ENCODE measurements at places on chromosomes 2 and 18.
A peak's percentile ranks its signal among the peaks of the same experiment; 100 is the strongest.

DNA sequence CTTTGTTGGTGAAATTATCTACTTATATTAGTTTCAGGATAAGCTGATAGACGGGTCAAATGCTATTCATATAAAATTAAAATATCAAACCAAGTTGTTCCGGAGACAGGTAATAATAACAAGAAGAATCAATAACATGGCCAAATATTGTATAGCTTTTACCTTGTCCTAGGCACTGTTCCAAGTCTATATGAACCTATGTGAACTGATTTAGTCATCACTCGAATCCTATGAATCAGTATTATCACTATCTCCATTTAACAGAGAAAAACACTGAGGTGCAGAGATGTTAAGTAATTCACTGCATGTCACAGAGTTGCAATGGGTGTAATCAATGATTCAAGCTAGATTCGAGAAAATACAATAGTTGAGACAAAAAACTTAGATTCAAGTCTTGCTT, 40.0 kb upstream of the TRIB2 start:
- no peak for DNase-seq

DNA sequence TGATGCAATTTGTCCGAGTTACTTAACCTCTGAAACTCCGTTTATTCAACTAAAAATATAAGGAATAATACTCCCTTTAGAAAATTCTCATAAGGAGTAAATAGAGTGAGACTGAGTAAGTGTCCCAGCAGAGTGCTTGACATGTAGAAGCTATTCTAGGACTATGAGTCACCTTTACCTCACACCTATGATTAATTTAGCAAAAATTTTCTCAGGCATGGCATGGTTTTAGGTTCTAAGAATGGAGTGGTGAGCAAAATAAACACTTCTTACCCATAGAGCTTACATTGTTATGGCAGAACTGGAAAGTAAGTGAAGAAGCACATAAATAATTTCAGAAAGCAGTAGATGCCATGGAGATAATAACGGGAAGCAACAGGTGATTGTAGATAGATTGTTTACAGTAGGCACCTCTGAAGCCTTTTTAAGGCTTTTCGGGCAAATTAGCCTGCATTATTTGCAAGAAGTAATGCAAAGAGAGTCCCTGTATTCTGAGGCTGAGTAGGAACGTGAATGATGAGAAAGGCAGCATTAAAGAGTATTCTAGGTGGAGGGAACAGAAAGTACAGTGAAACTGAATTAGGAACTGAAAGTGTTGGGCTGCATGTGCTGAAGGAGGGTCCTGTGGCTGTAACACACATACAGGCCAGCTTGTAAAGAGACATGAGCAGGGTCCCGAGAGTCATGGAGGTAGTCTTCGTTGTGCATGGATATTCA, 209.2 kb downstream of the ZNF407 start:
- no peak for DNase-seq

- no peak for DNase-seq
Measured at GRCh38 chr2:164922134-164922533, 33.2 kb downstream of the SLC38A11 start.

GRCh38 chr18:79798346-79798998, 734 bp downstream of the KCNG2 start:
- DNase-seq: peak; percentile 48

DNA sequence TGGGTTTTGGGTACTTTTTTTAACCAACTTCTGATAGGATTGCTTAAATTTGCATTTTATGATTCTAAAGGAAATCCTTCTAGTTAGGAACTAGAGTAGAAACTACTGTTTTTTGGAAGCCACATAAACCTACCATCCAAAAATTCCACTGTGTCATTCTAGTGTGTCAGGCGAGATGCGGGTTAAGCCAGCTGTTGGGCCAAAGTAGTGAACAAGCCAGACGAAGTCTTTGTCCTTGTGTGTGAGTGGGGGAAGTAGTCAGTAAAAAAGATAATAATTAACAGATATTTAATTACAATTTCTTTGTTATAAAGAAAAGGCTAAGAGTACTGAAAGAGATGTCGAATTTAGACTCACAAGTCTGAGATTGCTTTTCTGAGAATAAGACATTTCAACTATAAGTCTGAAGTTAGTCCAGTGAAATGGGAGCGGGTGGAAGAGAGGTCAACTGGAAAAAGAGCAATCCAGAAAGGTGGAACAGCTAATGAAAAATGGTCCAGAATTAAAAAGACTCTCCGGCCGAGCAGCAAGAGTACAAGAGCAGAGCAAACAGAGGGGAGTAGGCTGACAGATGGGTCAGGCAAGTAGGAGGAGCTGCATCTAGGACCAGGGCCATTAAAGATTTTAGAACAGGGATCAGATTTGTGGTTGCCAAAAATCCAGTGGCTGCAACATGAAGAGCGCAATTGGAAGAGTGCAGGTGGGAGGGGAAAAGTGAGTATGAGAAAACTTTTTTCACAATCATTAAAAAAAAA, 1.5 kb downstream of the EPB41L5 start:
- no peak for DNase-seq

DNA sequence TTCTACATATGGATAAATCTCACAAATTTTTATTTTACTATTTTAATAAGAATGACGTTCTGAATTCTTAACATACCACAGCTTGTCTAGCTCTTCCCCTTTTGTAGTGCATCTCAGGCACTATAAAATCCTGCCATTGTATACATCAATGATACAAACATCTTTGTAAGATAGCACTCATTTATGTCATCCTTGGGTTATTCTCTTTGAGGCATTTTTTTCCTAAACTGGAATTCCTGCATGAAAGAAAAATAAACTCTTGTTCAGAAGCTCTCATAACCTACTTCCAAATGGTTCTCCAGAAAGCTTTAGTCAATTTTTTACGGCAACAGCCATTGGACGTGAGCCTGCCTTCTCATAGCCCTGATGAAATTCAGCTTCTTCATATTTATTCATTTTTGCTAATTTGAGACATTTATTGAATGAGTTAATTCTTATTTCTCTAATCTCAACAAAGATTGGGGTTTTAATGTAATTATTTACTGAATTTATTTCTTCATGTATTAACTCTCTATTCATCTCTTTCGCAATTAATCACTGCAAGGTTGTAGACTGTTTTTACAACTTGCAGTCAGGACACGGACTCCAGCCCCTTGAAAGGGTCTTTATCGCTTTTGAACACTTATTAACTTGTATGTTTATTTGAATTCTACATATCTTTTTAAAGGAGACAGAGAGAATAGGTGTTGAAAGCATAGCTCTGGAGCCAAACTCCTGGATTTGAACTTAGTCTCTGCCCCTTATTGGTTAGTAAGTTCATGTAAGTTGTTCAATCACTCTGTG, 57.6 kb upstream of the PARD3B start:
- no peak for DNase-seq

DNA sequence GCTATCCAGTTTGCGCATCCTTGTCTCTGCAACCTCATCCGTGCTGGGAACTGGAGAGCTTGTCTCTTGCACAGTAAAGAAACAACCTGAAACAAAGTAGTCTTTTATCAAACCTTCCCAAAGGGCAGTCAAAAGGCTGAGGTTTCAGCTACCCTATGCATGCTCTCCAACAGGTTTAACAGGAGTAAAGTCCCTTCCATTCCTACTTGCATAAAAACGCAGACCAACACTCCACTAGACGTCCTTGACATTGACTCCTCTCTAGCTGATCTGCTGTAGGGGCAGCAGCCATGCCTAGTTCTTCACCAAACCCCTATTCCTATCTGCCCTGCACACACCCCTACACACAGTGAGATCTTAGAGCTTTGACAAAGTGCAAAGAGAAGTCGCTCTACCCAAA, 41.5 kb downstream of the L3MBTL4 start:
- no peak for DNase-seq

DNA sequence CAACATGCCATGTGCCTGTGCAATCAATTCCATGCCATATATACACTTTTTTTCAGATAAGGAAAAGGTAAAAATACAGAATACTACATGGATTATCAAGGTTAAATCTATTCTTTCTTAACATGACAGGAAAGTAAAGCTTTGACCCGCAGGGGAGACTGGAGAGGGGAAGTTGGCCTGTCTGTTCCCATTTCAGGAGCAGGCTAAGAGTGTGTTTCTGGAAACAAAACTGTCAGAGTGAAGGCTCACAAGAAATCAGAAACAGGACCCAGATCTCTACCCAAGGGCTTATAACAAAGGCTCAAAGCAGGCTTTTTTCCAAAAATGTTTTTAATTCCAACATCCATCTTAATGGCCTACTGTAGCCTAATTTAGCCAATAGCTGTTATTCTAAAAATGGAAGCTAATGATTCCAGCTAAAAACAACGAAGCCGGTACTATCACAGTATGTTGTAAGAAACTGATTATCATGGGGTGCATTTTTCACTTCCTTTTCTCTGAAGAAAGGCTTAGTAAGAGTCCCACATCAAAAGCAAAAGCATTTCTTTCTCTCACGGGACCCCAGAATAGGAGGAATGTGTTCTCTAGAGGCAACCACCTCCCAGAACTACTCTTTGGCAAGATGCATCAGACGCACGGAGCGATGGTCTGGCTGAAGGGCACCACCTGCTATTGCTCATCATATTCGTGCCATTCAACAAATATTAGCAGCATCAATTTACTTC, 41.4 kb downstream of the FECH start:
- DNase-seq: no peak

DNA sequence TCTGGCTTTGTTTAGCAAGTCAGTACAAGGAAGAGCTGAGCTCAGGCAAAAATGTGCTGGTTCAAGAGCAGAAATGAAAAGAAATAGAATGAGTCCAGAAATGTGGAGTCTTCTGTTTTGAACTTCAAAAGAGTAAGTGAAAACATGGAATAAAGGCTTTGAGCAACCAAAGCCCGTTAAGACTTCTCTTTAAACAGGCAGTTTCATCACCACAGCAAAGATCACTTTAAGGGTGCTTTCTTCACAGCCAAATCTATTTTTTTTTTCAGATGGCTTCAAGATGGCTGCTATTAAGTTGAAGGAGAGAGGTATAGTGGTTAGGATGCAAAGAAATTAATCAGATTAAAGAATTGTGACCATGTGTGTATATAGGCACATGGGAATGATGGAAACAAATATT, 2.0 kb upstream of the CHRNA1 start:
- no peak for DNase-seq

DNA sequence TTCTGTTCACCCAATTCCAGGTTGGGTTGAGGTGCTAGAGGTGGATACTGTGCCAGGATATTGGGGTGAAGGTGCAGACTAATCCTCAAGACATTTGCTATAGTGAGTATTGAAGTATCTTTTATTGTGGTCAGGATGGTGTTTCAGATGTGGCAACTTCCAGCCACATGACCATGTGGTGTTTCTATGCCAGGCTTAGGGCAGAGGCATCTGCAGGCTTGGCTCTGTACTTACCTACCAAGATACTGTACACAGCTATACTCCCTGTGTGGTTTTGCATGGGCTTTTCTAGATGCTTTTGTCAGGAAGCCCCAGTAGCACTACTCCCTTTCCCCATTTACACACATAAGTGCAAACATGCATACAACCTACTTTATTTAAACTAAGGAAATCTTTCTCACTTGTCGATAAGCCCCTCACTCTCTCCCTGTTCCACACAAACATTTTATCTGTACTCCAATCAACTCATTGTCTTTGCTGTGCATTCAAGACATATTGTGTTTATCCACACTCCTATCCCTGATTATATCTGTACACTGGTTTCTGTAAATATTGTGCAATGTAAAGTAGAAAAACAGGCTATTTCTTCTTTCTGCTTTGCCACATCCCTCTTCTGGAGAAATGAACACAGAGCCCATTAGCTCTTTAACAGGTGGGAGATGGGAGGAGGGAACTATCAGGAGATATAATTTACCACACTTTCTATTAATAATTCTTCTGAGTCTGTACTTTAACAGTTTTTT, 12.3 kb downstream of the ARL6IP6 start:
- no peak for DNase-seq

GRCh38 chr2:61090386-61090921, 24.8 kb downstream of the SANBR start:
- no peak for DNase-seq

- peak; percentile 75 for DNase-seq
Measured at GRCh38 chr2:232890896-232891601, 21.0 kb downstream of the SNORC start.

DNA sequence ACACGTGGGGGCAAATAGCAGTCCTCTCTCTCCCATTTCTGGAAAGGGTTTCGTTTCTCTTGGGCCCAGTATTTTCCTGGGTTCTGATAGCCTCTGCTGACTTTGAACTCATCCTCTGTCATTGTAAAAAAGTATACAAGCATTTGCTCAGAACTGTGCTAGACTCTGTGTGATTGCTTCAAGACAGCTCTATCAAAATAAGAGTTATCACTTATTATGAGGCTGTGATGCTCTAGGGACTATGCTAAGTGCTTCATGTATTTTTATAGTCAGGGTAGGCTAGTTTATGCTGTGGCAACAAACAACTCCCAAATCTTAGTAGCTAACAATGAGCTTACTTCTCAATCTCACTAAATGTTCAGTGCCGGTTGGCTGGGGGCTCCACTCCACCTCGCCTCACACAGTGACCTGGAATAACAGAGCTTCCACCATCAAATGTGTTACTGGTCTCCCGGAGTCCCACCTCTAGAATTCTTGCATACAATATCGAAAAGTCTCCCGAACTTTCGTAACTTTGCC, 110.8 kb upstream of the CDC42EP3 start:
- DNase-seq: no peak

DNA sequence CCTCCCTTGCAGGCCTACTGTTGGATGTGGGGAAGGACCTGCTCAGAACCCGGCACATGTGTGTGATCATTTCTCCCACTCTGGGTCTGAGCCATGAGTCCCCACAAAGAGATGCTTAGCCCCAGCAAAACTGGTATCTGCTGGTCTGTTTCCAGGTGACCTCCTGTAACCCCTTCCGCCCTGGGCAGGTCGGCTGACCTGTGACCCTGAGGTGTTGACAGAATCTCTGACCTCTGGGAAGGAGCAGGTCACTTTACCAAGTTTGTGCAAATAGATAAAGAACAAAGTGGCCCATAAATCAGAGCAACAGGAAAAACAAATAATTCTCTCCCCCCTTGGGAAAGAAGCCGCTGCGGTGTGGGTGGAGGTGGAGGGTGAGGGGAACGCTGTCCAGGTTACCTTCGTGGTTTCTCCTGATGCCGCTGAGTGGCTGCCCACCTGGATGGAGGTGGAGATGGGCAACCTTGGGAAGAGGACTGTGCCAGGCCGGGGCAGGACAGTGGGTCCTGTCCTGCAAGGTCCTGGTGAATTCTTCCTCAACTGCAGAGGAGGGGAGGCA, 174.0 kb upstream of the MYCN start:
- no peak for DNase-seq

DNA sequence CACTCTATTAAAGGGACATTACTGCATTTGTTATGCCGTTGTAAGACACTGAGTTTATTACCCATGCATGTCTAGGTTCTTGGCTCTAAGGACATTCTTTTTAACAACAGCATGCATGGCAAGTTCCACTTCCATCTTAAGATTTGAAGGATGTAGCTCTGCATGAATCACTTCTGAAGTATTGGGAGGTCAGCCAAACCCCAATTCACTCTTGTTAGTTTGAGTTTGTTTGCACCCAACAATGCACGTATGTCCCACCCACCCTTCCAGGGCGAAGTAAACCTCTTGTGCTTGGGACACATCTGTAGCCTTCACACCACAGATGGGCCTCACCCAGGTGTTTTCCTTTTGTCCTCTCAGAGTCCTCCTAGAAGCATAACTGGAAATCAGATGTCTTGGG, 5.6 kb upstream of the LAMA3 start:
- DNase-seq: no peak

GRCh38 chr2:26299471-26300101, 46.4 kb upstream of the SELENOI start:
- DNase-seq: no peak

GRCh38 chr2:61900281-61900680, 5.2 kb upstream of the COMMD1 start:
- DNase-seq: no peak
